ENCODE measurements at places on chromosomes 6 and 20. TPM values are rescaled to one million over a fixed set of nuclear protein-coding genes. Genes with fewer than 3 reads are reported as not detected.

ZNF311 gene
- 0.45 TPM for total RNA-seq

MAFB gene
- 3.1 TPM for total RNA-seq

- DNase-seq, result no peak
- H3K4me3 ChIP-seq, result no peak overlapping the region
- peaks cover 8% of the 10 kb centered on the region for H3K4me1 ChIP-seq
- no peaks in the 10 kb centered on the region for H3K36me3 ChIP-seq
Observed at GRCh38 chr20:62705627-62706026, 3.0 kb upstream of the NTSR1 start.

DNA sequence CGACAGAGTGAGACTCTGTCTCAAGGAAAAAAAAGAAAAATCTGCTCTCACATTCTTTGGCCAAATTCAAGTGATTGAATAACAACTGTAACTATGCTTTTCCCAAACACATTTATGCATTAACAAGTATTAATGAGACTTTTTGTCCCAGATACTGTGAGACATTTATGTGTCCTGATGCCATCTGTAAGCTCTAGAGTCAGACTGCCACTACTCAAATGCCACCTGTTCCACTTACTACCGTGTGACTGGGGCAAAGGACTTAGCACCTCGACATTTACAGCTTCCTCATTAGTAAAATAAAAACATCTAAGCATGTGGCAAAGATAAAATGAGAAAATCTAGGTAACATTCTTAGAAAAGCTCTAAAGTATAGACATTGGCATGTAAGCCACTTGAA is 178.1 kb upstream of the MARCKS start:
- H3K4me1 ChIP-seq, result no peaks in the 10 kb centered on the region
- H3K36me3 ChIP-seq, result no peaks in the 10 kb centered on the region
- no peak for DNase-seq
- peaks cover 2% of the 10 kb centered on the region for H3K27me3 ChIP-seq
- H3K4me3 ChIP-seq, result no peak overlapping the region

DNA sequence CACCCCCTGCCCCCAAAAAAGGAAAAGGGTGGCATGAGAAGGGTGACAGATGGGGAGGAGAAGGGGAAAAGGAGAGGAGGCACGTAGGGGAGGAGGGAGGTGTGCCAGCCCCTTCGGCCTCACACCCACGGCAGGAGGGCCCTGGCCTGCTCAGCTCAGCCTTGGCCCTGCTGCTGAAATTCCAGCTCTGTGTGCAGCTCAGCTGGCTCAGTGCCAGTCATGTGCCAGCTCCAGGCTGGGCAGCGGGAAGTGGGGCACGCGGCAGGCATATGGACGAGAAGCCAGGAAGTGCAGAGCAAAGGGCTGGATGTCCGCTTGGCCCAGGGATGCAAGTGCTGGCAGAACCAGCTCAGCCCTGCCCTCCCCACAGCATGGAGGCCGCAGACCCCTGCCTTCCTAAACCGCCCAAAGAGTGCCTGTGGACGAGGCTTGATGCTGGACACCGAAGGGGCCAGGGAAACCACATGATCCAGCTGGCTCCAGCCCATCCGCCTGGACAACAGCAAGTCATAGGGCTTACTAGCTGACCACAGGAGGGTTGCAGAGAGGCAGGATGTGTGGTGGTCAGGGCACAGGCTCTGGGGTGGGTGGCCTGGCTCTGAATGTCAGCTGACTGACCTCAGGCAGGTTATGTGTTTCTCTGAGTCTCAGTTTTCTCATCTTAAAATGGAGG is 60.2 kb downstream of the NOL4L start:
- H3K4me1 ChIP-seq, result peaks cover 69% of the 10 kb centered on the region
- DNase-seq, result peak; percentile 27
- peak overlapping the region; percentile 81 for H3K27ac ChIP-seq
- H3K4me3 ChIP-seq, result no peak overlapping the region
- H3K27me3 ChIP-seq, result no peaks in the 10 kb centered on the region

- peaks cover 9% of the 10 kb centered on the region for H3K36me3 ChIP-seq
- peak within 1 kb of the TSS; percentile 77 for H3K4me3 ChIP-seq
- H3K27ac ChIP-seq, result peak within 1 kb of the TSS; percentile 70
- H3K4me1 ChIP-seq, result peaks cover 25% of the 10 kb centered on the region
Observed at GRCh38 chr20:59933296-59933848, at the start of gene SYCP2. TSS of gene SYCP2 (minus strand) at chr20:59933637. CDS start at chr20:59922413, 11,224 bp downstream.

HNF4A gene
- not detected for total RNA-seq
